NK-92 treated with Interleukin-12 subunit alpha and Interleukin-12 subunit beta, amount 100 ng/mL, for 24 hours (cell line): ENCODE measurements at places on chromosomes 7 and 10.

- DNase-seq = no peak
Observed at GRCh38 chr7:55087521-55087961, 68.7 kb downstream of the EGFR start.

DNA sequence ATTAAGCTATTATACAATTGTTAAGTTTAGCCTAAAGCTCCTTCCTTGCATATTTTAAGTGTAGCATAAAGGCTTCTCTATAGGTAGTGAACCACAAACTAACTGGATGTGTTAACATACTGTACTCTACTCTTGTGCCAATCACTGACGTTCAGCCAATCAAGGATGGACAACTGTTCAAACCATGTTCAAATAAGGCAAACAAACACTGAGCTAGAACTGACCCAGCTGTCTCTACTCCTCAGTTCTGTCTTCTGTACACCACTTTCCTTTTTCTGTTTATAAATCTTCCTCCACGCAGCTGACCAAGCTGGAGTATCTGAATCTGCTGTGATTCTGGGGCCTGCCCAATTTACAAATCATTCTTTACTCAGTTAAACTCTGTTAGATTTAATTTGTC, 188.7 kb upstream of the MBL2 start:
- DNase-seq = no peak

DNA sequence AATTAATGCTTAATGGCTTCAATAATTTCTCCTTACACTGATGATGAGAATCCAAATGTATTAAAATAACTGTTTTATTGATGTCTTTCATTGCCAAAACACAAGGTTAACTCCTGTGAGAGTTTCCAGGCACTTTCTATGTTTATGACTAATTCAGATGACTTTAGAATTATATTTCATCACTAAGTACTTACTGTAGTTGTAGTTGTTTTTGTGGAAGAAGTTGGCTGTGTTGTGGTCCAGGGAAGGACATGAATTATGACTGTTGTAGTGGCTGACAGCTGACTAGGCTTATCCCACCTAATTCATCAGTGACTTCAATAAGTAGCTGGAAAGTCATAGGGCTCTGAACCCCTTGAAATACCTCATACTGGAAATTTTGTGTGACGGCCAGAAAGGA, 254.8 kb downstream of the HGF start:
- no peak for DNase-seq

- DNase-seq = peak; percentile 67
Observed at GRCh38 chr7:142556740-142557139, 192.5 kb upstream of the PRSS1 start.

GRCh38 chr10:34709637-34710390, 105.3 kb downstream of the PARD3 start:
- no peak for DNase-seq

DNA sequence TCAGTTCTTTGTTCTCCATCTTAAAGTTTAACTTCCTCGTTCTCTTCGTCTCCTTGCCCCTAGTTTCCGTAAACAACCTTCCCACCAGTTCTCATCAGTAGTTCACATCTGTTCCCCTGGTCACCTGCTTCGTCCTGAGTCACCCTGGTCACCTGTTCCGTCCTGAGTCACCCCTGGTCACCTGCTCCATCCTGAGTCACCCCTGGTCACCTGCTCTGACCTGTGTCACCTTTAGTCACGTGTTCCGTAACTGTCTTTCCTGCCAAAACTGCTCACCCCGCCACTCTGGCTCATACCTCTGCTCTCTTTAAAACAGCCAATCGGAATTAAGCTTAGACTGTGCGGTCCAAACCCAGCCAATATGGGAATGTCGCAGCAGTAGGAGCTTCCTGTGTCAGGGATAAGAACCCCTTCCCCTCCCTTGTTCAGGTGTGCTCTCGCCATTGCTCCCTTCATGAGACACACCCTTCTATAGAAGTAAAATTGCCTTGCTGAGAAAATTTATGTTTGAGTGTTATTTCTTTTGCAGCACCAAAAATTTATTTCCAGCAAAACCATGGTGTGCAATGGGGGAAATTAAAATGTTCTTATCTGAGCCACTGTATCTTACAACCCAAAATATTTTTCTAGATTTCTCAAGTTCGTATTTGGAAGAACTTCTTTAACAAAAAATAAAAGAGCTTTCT, 112.2 kb downstream of the VIM start:
- DNase-seq = no peak

DNA sequence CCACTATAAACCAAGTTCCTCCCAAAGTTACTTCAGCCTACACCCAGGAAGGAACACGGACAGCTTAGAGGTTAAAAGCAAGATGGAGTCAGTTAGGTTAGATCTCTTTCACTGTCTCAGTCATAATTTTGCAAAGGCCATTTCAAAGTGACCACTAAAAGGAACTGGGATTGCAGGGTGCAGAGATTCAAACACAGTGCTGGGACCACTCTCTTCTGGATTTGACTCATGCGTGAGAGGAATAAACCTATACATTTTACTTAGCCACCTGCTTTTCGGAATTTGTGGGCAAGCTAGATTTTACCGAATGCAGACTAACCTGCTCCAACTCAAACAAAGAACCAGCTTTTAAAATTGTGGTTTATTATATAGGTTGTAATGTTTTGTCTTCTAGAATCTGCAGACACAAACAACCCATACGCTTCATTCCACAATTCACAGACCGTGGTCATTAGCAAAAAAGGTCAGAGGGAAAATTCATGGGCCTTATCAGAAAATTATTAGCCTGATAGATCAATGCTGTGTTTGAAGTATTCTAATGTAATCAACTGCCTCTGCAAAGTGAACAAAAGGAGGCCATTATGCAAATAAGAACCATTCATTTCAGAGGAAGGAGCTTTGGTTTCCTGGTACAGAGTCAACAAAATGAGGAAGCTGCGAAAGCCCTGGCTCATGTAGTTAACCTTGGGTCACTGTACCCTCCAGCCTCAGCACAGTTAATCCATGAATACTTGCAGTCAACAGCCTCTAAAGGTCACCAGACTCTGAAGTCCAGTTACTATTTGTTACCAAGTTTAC, 342.7 kb upstream of the KLF6 start:
- DNase-seq = no peak

DNA sequence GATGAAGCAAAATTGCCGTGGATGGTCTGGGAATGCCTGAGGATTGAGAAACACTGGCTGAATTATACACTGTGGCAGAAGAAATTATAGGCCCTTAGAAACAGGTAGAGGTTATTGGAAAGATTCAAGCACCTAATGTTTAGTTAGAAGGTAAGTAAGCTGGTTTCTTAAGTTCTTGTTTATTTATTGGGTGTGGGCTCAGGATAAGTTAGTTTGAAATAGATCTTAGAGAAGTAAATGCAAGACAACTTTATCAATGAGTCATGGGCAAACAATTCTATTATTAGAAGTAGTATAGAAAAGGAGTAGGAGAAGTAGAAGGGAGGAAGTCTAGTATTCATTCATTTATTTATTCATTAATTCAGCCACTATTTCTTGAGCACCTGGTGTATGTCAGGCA, 96.5 kb downstream of the KAT6B start:
- DNase-seq = no peak

- DNase-seq = no peak
Observed at GRCh38 chr10:24197263-24197662, 11.7 kb upstream of the KIAA1217 start.

- DNase-seq = no peak
Observed at GRCh38 chr7:936386-937054, 18.0 kb downstream of the ADAP1 start.

- no peak for DNase-seq
Observed at GRCh38 chr7:78197447-78197846, 398.9 kb downstream of the PHTF2 start.

DNA sequence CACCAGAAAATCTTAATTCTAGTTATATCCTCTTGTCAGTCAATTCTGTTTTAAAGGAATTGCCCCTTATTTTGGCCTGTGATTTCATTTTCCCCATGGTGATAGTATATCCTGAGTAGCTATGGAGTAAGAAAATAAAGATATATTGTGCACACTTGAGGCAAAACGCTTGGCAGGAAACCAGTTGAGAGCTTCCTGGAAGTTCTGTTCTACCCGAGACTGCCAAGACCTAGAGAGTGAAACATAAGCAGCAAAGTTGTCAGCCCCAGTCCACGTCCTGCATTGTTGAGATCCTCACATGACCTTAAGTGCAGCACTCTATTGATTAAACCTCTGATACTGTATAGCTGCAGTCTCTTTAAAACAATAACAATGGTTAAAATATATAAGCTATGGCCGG, 235.2 kb downstream of the CDC14C start:
- DNase-seq = no peak

DNA sequence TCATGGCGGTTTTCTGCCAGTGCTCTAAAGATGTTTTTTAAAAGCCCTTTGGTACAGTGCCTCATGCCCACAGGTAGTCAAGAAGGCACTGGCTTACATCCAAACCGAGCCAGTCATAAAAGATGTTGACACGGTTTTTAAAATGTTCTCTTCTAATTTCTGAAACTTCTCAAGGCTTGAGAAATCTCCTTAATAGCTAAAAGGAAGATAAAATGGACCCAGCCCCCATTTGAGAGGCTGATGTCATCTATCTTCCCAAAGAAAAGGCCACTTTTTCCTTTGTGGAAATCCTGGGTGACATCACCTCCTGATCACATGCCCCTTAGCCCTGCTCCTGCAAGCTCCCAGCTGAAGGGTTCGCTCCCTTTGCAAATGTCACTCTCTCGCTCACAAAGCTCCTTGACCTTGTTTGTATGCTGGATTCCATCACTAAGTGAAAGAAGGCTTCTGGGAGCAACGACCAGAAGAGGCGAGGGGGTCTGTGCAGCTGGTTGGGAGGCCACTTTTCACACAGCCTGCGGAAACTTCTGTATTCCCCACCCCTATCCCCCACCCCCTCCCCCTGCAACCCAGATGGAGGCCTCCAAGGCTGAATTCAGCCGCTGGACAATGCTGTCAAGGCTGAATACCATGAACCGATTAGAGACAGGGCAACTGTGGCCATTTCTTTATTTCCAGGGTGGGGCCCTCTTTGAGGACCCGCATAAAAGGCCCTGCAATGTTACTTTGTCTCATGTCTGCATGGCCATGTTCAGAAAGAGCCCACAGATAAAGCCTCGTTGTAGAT, 122.8 kb downstream of the CUBN start:
- DNase-seq = no peak

- no peak for DNase-seq
Observed at GRCh38 chr7:29019387-29019786, 61.3 kb upstream of the TRIL start.

DNA sequence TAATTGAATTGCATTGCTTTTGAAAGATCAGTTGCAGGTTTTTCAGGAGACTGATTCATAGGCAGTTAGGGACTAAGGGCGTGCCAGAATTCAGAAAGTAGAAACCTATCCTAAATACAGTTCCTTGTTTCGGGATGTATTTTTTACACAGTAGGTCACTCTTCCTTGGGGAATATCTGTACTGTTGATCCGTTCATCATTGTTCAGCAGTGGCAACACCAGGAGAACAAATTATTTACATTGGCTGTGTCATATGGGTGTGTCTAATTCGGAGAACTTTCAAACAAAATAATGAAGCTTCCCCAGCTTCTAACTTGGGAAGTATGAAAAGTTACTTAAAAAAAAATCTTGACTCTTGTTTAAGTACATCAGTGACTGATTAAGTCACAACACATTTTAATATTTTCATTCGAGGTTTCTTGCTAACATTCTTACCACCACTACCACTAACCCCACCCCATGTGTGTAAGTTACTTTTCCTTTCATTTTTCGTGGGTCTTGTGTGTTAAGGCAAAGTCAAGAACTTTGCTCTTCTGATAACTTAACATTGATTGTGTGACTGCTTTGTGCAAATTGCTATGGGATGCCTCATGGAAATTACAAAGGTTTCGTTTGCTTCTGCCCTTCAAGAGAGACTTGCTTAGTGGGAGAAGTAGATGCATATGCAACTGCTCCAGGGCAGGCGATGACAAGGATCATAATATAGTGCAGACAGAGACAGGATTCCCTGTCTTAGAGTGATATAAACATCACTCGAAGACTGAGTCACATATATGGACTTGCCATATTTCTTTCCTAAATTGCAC, 43.8 kb upstream of the RPA3 start:
- no peak for DNase-seq

- no peak for DNase-seq
Observed at GRCh38 chr10:1873661-1874315, 136.5 kb upstream of the ADARB2 start.

- DNase-seq = peak; percentile 28
Observed at GRCh38 chr10:62183442-62183841, 85.2 kb downstream of the RTKN2 start.

GRCh38 chr10:126661841-126662515, 8.5 kb downstream of the C10orf90 start:
- DNase-seq = no peak

DNA sequence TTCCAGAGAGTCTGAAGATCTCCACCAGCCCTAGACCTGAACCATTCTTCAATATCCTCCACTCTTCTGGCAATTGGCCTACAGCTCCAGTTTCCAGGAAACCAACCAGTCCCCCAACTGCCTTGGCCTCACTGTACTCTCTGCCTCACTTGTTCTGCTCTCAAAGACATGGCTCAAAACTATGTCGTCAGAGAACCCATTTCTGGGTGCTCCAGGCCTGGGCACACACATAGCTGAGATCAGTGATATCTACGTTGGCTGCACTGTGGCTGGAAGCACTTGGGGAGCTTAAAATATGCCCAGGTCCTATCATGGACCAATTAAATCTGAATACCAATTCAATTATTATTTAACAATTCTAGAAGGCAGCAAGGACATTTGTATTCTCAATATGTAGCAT, 93.1 kb downstream of the COBL start:
- DNase-seq = no peak

DNA sequence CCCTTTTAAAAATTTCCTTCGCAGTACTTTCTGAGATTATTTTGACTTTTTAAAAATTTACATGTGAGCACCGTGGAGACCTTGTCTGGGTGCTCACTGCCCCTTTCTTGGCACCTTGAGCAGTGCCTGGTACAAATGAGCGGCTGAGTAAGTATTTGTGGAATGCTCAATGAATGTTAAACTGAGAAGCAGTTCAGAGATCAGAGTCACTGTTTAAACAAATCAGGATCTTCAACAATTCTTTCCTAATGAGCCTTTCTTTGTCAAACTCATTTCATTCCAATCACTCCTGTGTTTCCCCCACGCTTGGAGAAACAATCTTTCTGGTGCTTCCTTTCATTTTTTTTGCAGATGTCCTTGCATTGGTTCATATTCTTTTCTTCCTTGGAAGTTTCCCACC, 611.3 kb upstream of the GALNT17 start:
- DNase-seq = no peak

GRCh38 chr7:147664541-147664940, 926.0 kb upstream of the C7orf33 start:
- no peak for DNase-seq

GRCh38 chr10:88755753-88756152, 4.1 kb upstream of the LIPN start:
- DNase-seq = no peak
